ENCODE measurements at places on chromosomes 1 and 21.

- no peak for ATAC-seq
These were observed at the start of gene LAMB3 for GRCh38 chr1:209652121-209652735. LAMB3 (minus strand) TSS chr1:209652425; CDS start chr1:209650944, 1,481 bp downstream.

- no peak for ATAC-seq
These were observed 58.5 kb downstream of the PKN2 start for GRCh38 chr1:88742531-88742930.

DNA sequence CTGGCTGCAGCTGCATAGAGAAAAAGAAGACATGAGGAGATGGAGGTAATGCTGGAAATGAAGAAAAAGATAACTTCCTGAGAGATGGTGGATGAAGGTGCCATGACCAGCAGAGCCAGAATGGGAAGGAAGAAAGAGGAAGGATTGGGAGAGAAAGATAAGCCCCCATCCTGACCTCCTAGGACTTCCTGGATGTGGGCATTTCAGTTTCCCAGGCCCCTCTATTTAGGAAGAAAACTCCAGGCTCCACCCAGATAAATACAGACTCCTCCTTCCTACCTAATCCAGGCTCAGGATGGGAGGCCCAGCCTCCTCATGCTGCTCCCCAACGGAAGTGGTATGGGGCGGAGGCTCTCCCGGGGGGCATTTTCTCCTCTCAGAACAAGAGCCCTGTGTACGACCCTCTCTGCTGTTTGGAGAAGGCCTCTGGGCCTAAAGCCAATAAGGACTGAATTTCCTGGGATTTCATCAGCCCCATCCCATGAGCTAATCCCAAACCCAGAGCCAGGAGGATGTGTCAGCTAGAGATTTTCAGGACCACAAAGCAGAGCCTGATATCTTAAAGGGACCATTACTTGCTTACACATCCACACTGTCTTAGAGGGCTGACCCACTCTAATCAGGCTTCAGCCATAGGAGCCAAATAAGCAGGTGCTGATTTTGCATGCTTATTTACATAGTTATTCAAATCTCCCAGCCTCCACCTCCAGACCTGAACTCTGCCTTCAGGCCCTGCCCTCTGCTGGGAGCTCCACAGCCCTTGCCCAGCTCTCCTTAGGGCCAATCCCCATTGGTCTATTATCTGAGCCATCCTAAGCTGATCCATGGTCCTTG is 5.1 kb upstream of the ARHGEF2 start:
- no peak for ATAC-seq

DNA sequence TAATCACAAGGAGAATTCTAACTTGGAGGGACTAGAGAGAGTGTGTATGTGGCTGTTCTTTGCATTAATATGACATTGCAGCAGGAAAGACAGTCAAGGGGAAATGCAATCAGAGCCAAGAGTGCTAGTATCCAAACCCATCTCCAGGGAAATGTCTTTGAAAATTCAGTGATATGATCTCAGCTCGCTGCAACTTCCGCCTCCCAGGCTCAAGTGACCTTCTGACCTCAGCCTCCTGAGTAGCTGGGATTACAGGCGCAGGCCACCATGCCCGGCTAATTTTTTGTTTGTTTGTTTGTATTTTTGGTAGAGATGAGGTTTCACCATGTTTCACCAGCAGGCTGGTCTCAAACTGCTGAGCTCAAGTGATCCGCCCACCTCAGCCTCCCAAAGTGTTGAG is 16.3 kb downstream of the VASH2 start:
- no peak for ATAC-seq

- no peak for ATAC-seq
These were observed 106.6 kb downstream of the NR5A2 start for GRCh38 chr1:200134116-200134515.

DNA sequence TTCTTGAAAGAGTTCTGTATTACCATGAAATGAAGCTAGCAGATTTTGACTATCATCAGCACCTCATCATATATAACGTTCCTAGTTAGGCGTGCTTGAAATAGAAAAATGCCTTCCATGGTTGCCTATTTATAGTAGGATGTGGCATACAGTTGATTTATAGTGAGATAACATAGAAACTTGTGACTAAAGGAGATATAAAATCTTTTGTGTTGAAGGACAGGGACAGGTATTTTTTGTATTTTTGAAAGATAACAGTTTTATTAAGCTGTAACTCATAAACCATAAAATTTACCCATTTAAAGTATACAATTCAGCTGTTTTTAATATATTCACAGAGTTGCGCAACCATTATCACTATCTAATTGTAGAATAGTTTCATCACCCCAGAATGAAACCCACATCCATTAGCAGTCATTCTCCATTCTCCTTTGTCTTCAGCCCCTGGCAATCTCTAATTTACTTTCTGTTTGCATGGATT is 19.3 kb downstream of the SPEN start:
- ATAC-seq = no peak

GRCh38 chr1:106678279-106679050 is 378.0 kb upstream of the PRMT6 start:
- no peak for ATAC-seq

- no peak for ATAC-seq
These were observed 24.6 kb downstream of the SORT1 start for GRCh38 chr1:109373126-109373525.

DNA sequence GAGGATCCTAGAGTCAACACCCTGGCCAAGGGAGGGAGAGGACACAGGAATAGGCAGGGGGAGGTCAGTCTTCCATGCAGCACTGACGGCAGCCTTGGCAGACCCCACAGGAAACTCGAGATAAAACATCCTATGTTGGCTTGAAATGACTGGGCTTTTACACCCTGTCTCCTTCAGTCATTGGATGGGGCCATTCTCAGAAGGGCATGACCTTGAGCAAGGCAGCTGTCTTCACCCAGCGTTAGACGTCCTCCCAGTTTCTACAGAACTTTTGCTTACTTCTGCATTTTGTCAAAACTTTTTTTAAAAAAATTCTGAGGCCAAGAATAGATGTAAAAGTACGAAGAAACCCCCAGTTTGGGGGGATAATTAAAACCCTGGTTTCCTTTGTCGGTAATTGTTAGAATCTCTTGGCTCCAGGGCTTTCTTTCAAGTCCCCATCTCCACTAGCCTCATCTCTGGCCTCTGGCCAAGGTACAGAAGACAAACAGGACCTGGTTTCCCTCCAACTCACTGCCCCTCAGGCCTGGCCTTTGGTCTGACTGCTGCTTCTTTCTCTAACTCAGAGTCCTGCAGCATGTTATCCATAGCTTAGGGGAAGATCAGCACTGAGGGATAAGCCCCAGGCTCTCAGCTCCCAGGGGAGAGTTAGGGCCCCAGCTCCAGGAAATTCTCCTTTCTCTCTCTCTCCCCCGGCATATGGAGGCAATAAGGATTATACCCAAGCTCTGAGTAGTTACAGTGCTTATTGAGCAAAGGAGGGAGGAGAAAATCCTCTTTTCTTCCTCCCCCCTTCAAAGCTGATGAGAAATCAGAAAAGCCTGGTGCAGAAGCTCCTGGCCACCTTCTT is 51.6 kb upstream of the KCND3 start:
- no peak for ATAC-seq

GRCh38 chr1:234197839-234198238 is 175.4 kb upstream of the COA6 start:
- ATAC-seq = no peak

GRCh38 chr1:161180639-161181038 is 3.3 kb upstream of the B4GALT3 start:
- no peak for ATAC-seq

DNA sequence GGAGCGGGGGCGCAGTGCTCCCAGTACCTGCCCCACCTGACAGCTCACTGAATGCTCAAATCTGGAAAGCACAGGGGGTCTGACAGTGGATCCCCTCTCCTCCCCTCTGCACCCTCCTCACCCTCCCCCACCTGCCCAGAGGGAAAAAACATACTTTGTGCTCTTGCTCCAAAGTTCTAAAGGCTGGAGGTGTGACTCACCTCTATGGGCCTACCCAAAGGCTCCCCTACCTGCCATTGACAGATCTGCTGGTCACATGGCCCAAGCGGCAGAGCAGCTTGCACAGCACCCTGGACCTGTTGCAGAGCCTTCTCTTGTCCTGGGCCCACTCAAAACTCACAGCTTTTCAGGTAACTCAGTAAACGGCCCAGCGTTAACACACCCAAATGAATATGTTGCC is 55.7 kb downstream of the ADSS2 start:
- no peak for ATAC-seq

GRCh38 chr1:209869291-209870149 is 41.7 kb downstream of the UTP25 start:
- ATAC-seq = no peak

DNA sequence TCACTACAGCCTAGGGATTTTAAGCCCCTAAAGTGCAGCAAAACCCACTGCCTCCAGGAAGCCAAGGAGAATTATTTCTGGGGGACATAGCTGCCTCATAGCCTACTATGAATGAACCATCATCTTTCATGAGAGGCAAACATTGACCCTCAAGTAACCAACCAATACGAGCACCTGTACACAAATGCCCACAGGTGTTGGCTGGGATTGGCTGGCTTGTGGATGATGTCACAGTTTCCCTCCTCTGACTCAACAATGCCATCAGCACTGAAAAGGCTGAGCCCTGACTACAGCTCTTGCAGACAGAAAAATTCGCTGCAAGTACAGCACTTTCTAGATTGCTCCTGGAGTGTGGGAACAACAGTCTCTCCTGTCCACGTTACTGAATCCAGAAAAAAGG is at the start of gene HMGB4:
TSS of gene HMGB4 (plus strand) at position 301 of the 400 bp plus-strand sequence. CDS start 113 bp downstream, outside the sequence.
- ATAC-seq = no peak

- ATAC-seq = no peak
These were observed 35.1 kb downstream of the CLEC20A start for GRCh38 chr1:178461701-178462100.

GRCh38 chr1:203180611-203181330 is 5.1 kb upstream of the MYBPH start:
- no peak for ATAC-seq

DNA sequence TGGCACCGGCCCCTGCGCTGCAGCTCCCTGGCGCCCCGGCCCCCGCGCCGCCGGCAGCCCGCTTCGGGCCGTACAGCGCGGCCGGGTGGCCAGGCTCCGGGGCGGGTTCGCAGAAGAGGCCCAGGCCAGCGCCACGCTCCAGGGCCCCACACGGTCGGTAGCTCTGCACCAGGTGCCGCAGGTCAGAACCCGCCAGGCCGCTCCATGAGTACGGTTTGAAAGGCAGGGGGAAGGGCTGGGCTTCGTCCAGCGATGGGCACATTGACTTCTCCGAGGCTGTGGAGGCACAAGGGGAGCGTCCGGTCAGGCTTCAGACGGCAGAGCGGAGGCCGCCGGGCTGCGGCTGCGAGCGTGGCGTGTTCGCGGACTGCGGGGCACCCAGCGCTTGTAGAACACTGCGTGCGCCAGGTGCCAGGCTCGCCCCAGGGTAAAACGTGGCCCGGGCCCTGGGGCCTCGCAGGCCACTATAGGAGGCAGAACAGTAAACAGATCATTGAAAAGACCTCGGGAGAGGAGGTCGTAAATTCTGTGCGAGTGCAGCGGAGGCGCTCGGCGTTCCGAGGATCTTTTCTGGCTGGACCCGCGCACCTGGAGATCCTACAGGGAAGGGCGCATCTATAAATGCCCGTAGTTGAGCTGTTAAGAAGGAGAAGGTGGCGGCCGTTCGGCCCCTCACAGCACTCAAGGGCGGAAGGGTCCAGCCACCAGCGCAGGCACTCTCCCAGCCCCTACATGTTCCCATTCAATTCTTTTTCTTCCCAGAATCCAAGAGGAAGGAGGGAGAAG is 5.7 kb downstream of the GFI1 start:
- ATAC-seq = no peak

GRCh38 chr1:9449110-9449627 is 90.1 kb upstream of the SLC25A33 start:
- no peak for ATAC-seq

DNA sequence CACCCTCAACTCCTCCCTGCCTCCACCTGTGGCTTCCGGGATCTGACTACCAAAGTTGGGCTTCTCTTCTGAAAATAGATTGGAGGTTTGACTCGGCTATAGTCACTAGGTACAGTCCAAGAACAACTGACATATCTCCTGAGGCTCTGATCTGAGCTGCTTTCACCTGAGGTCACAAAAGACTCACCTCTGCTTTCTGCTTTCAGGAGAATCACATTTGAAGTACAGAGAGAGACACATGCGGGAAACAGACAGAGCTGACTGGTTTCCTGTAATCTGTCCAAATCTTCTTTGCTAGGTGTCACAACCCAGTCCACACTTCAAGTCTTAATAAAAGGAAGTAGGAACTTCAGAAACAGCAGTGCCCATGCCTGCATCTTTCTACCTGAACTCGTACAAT is 245.4 kb upstream of the CHRM3 start:
- ATAC-seq = no peak

- peak; percentile 80 for ATAC-seq
These were observed 90.7 kb upstream of the GFI1 start for GRCh38 chr1:92577261-92577895.

GRCh38 chr1:200488375-200489165 is 78.7 kb upstream of the ZNF281 start:
- ATAC-seq = peak; percentile 36

- no peak for ATAC-seq
These were observed 7.1 kb upstream of the TMEM61 start for GRCh38 chr1:54973205-54973921.

All from activated CD4-positive, CD25-positive, alpha-beta regulatory T cell treated with anti-CD3 and anti-CD28 coated beads, Interleukin-2, amount 50 U/mL, for 24 hours (primary cell).